ENCODE measurements at places on chromosomes 3 and 15. TPM values are rescaled to one million over a fixed set of nuclear protein-coding genes. Genes with fewer than 3 reads are reported as not detected.

RBM5 gene
- 139 TPM for total RNA-seq

SAMD7 gene
- not detected for total RNA-seq

LRRC31 gene
- 0.07 TPM for total RNA-seq

SPG21 gene
- total RNA-seq = 61.4 TPM

C3orf70 gene
- 0.05 TPM for total RNA-seq

DNAJC13 gene
- 36.1 TPM for total RNA-seq

NR2E3 gene
- not detected for total RNA-seq

CERS3 gene
- total RNA-seq = 0.09 TPM

ABTB1 gene
- 11.7 TPM for total RNA-seq

CCR8 gene
- total RNA-seq = 12.2 TPM

NR1I2 gene
- total RNA-seq = 0.11 TPM

ACTC1 gene
- not detected for total RNA-seq

TYRO3 gene
- total RNA-seq = 4.0 TPM

RPSA gene
- total RNA-seq = 2,053 TPM

RSRC1 gene
- 46.5 TPM for total RNA-seq

CLDN1 gene
- total RNA-seq = 6.0 TPM

GADL1 gene
- not detected for total RNA-seq

SGO1 gene
- total RNA-seq = 20.8 TPM

ARPIN gene
- not detected for total RNA-seq

IGSF11 gene
- not detected for total RNA-seq

THAP10 gene
- total RNA-seq = not detected

RASGRF1 gene
- total RNA-seq = 0.09 TPM

EPHA6 gene
- total RNA-seq = not detected

XRN1 gene
- total RNA-seq = 55.4 TPM

CRABP1 gene
- total RNA-seq = not detected

ADAMTS17 gene
- 1.1 TPM for total RNA-seq

All from activated T-helper 2 cell treated with anti-CD3 and anti-CD28 coated beads, Interferon-gamma antibody, Interleukin-2, Interleukin-4, amounts not matched to agents 10 μg/mL and 5 μg/mL and 100 μg/mL, durations not matched to agents 14 hours and 24 hours and 36 hours (primary cell).